ENCODE measurements at places on chromosomes 3 and 15.

GRCh38 chr15:32642667-32643435 lies 1.3 kb downstream of the SCG5 start:
- DNase-seq = no peak

DNA sequence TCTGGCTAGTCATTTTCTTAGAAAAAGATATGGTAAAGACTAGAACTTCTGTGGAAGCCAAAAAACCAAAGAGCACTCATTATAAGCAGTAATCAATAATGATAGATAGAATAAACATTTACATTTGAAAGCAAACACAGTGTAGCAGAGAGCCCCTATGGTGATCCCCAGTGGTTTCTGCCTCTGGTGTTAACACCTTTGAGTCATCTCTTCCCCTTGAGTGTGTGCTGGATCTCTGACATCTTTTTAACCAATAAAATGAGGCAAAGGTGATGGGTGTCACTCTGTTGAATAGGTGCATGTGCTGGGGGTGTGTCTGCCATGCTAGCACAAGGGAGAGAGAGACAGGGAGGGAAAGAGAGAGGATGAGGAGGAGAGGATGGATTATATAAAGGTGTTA lies 121.6 kb downstream of the TFG start:
- no peak for DNase-seq

- DNase-seq = no peak
Observed at GRCh38 chr3:45573591-45573990, 21.0 kb upstream of the LIMD1 start.

- DNase-seq = no peak
Observed at GRCh38 chr3:11195721-11196332, 41.5 kb downstream of the HRH1 start.

Measured in activated naive CD4-positive, alpha-beta T cell treated with anti-CD3 and anti-CD28 coated beads, Interleukin-2, amount 50 U/mL, for 72 hours (primary cell).